CD4-positive, alpha-beta T cell treated with Interferon alpha-2 for 1 hour (primary cell): ENCODE measurements at places on chromosomes 16 and 17.

DNA sequence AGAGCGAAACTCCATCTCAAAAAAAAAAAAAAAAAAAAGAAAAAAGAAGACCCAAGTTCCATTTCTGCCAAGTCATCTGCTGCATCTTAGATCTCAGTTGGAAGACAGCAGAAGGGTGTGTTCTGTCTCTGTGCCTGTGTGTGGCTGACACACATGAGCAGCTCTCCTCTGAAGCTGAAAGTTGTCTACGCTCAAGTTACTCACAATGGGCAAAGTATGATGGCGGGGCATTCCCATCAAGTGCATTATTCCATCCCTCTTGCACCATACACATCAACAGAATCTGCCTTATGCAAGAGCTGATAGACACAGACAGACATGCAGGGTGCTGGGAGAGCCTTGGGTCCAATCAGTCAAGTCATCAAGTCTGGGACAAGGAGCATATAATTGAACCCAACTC, 402.2 kb downstream of the XYLT1 start:
- DNase-seq = no peak

DNA sequence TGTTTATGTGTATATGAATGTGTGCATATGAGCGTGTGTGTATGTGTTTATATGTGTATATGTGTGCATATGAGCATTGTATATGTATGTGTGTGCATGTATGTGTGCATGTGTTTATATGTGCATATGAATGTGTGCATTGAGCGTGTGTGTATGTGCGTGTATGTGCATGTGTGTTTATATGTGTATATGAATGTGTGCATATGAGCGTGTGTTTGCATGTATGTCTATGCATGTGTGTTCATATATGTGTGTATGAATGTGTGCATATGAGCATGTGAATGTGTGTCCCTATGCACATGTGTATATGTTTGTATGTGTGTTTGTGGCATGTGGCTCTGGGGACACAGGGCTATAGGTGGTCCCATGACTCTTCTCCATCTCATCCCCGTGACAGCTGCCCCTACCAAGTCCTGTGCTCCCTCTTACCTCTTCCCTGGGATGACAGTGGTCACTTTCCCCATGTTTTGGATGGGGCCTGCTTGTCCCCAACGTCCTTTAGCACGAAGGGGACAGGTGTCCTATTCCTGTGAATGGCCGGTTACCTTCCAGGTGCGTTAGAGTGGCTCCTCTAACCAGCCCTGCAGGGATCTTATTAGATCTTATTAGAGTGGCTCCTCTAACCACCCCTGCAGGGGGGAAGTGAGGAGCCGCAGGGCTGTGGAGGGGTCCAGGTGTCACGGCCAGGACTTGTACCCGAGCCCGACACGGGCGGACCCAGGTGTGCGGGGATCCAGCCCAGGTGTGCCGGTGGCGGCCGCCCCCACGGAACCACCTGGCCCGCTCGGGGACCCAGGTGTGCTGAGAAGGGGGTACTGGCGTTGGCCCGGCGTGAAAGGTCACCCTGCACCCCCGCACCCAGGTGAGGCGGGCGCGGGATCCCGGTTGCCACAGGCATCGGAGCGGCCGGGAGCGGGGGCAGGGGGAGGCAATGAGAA, 105.6 kb downstream of the SEC14L1 start:
- DNase-seq = no peak

- peak; percentile 46 for DNase-seq
These were observed 1.4 kb upstream of the SPHK1 start for GRCh38 chr17:76382803-76383545.

- no peak for DNase-seq
These were observed 2.9 kb downstream of the KRT28 start for GRCh38 chr17:40796846-40797245.

GRCh38 chr16:81096715-81097208, 567 bp upstream of the GCSH start:
- DNase-seq = no peak

DNA sequence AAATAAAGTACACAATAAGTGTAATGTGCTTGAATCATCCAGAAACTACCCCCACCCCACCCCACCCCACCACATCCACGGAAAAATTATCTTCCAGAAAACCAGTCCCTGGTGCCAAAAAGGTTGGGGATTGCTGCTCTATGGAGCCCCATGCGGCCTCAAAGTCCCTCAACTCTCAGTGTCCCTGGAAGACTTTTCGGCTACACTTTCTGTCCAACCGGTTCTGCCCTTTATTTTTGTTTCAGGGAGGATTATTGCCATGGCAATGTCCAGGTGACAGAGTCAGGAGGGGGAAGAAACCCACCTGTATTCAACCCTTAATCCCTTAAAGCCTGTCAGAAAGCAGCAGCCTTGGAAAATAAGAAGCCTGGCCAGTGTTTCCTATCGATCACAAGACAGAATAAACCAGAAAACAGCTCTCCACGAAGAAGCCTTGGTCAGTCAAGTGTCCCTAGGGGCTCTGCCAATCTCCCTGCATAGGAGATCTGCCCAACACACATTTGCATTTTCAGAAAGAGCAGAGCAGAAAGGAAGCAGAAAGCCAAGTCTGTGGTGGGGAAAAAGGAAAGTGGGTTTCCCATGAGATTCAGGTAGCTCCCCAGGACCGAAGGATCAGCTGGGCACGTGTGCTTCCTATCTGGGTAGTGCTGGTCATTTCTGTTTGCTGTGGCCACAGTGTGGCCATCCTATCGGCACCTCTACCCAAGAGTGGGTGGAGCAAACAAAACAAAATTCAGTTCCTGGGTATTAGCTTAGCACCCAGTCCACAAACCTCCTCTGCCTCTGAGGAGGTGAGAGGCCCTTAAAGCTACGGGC, 342.7 kb downstream of the SOX9 start:
- DNase-seq = no peak

- no peak for DNase-seq
These were observed 114.2 kb downstream of the METRNL start for GRCh38 chr17:83193336-83194185.

DNA sequence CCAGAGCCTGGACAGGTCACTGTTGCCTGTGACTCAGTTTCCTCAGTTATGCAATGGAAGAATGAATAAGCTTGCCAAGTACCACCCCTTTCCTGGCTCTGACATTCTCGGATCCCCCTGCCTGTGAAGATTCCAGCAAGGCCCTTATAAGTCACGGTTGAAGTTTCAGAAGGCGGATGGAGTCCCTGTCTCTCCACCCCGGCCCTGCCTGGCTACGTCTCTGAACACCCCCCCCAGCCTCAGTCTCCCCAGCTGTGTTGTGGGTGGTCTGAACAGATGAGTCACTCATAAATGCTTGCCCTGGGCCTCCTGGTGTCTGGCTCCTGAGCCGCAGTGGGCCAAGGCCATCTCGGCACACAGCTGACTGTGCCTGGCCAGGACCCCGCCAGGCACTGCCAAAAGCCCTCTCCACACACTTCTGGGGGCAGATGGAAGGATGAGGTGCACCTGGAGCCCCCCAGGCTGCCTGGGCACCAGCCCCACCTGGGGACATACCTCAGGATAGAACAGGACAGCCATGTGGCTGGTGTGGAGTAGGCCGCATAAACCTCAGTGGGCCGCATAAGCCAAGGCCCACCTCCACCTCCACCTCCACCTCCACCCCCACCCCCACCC, 15.4 kb downstream of the VASN start:
- DNase-seq = no peak

DNA sequence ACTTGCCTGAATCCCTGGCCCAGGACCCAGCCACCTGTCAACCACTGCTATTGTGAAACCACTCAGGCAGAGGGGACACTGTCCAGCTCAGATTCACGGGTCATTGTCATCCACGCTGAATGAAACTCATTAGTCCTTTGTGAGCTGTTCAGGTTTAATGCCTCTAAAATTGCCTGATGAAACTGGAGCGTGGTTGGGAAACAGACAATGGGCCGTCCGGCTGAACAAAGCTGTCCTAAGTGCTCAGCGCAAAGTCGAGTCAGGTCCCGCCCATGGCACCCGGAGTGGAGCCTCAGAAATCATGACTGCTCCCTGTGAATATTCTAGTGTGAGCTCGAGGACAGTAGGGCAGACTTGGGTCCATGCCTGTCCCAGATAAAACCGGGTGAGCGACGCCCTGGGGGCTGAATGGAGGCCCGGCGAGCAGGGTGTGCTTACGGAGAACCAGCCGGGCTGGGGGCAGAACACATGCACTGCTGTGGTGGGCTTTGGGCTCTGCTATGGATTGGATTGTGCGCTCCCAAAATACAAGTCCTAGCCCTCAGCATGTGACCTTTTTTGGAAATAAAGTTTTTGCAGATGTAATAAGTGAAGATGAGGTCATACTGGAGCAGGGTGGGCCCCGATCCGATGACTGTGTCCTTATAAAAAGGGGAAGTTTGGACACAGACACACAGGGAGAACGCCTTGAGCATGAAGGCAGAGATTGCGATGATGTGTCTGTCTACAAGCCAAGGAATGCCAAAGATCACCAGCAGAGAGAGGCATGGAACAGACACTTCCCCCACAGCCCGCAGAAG, 12.9 kb upstream of the CMIP start:
- DNase-seq = no peak

- no peak for DNase-seq
These were observed 7.7 kb downstream of the CEP20 start for GRCh38 chr16:15880434-15881308.
